ENCODE measurements at places on chromosomes 5 and 9.

- DNase-seq: no peak
These were observed 50.2 kb upstream of the SLC30A5 start for GRCh38 chr5:69043655-69043996.

GRCh38 chr5:137292461-137293027, 206.6 kb downstream of the SPOCK1 start:
- DNase-seq: no peak

GRCh38 chr9:71121275-71122021, at the start of gene TRPM3:
Gene TRPM3 (minus strand): TSS chr9:71121621. CDS start chr9:71121354, 267 bp downstream.
- no peak for DNase-seq

DNA sequence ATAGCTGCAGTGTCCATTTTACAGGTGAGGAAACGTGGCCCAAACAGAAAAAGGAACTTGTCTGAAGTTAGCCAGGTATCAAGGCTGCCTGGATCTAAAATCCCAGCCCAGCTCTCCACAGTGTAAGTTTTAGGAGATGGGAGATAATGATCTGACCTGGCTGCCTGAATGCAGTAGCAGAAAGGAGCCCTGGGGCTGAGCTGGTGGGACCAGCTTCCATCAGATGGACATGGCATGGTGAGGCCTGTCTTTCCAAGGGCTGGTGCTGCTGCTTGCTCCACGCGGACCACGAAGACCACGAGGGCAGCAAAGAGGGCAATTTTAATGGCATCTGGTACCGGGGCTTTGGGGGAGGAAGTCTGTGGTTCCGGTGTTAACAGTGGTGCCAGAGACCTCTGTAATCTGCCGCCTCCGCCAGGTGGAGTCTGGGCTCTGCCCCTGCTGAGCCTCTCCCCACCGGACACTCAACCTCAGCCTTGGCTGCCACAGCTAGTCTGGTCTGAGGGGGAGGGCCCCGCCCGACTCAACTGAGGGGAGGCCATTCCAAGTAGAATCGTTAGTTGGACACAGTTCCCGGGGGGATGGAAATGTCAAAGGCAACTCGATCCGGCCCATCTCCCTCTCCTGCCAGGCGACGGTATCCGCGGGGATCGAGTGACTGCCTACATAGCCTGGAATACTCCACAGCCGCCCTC, 650 bp downstream of the MYORG start:
- DNase-seq: peak; percentile 22

DNA sequence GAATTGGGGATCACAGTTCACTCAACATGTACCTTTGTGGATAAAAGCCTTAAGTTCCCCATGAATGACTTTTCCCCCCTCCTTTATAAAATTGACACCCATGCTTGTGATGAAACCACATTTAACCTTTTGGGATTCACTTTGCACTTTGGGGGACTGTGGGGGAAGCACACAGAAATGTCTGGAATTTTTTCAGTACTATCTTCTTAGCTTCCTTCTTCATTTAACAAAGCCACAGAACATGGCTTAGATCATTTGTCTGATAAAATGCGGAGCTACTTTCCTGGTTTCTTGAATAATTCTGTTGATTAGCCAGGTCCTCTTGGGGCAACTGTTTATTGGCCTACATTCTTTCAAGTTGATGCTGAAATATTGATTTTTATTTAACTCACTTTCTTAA, 29.9 kb downstream of the TNFSF15 start:
- DNase-seq: no peak

- no peak for DNase-seq
These were observed 33.1 kb upstream of the ZNF462 start for GRCh38 chr9:106829666-106830408.

DNA sequence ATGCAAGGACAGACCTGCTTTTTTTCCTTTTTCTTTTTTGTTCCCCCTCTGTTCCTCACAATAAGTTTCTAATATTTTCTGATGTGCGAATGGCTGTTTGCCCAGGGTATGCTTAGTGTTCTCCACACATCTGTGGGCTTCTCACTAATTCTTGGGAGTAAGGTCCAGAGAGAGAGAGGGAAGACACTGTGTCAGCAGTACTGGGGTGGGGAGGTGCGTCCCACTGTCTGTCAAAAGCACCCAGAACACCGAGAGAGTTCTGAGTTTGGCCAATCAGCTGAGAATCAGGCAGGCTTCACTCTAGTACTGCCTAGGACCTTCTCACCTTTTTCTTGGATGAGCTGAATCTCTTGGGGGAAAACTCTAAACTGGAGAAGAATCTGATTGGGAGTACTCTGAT, 61.8 kb downstream of the ELL2 start:
- no peak for DNase-seq

- DNase-seq: no peak
These were observed 249.6 kb downstream of the PIK3R1 start for GRCh38 chr5:68465133-68465532.

GRCh38 chr9:92713528-92713927, 43.6 kb upstream of the IPPK start:
- no peak for DNase-seq

DNA sequence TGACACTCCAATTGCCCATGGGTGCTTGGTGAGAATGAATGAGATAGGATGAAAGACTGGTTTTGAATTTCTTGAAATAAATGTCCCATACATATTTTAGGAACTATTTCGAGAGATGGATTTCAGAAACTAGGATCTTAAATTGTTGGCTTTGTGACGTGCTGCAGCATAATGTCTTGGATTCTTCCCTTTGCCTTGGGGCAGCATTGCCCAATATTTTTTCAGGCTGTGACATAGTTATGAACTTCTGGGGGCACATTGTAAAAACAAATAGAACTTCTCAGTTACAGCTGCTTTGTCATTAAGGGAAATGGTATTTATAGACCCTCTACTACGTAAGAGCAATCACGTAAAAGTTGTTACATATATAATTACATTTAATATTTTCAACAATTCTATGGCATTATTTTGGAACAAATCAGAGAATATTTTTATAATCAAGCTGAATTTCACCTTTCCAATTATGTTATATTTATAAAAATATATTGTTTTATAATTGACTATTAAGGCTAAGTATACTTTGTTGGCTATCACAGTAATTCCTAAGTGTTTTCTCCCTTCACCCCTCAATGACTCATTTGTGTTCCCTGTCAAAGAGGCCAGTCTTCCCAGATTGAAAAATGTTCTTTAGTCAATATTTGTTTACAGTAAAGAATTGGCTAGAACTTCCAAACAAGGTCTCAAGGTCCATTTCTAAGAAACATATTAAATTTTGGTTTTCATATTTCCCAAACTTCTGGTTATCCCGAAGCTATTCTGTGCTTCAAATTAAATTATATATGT, 1388.3 kb upstream of the ACO1 start:
- no peak for DNase-seq

GRCh38 chr5:109388407-109388806, 21.4 kb downstream of the PJA2 start:
- DNase-seq: no peak

GRCh38 chr9:99783799-99784198, 37.9 kb upstream of the NR4A3 start:
- DNase-seq: no peak

- DNase-seq: no peak
These were observed 15.0 kb downstream of the SLC12A7 start for GRCh38 chr5:1096838-1097237.

DNA sequence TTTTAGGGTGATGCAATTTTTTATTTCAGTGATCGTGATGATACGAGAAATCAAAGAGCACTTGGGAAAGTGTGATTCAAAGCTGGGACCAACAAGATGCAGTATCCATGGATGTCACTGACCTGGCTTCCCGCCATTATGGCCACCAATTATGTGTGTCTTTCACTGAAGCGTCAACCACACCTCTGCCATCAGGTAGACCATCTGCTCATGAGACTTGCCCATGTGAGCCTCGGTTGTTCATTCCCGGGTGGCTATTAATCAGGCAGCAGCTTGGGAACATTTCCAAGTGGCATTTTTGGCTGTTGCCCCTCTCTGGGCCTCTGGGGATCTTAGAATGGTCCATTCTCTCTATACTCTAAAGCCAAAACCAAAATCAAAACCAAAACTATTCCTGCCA, 436.0 kb upstream of the ADAMTSL1 start:
- no peak for DNase-seq

DNA sequence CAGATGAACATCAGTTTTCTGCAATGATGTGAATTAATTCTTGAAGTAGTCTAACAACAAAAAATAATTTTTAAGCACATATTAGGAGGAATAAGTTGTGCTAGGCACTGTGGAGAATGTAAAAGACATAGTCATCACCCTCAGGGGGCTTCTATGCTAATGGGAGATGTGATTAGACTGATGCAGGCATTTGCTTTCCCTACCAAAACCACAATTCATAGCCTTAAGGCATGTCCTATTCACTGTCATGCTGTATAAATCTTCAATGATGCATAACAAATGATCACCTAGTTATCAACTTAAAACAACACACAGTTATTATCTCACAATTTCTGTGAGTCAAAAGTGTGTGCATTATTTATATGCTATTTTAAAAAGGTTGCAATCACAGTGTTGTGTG, 422.6 kb downstream of the MAN2A1 start:
- no peak for DNase-seq

DNA sequence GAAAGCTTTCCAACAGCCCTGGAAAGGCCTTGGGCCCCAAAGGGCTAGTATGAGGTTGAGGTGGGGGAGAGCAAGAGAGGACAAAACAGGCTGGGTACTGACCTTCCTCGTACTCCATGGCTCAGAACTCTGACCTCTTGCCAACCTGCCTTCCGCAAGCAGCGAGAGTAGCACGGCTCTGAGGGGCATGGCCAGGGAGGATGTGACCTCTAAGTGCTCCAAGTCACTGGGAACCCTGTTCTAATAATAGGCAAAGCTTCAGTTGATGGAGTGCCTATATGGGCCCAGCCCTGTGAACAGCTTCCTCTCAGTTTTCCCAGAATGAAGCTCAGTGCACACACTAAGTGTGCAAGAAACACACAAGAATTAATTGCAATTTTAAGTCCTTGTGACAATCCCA, 127.6 kb upstream of the GABRP start:
- DNase-seq: no peak

DNA sequence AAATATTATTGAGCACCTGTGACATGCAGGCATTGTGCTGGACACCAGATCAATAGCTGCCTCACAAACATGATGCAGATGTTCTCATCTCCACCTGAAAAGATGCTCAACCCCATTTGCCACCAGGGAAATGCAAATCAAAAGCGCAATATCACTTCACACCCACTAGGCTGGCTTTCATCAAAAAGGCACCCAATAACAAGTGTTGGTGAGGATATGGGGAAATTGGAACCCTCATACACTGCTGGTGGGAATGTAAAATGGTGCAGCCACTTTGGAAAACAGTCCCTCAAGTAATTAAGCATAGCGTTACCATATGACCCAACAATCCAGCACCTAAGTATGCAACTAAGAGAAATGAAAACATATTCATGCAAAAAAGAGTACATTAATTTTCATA, 24.7 kb downstream of the FGF1 start:
- no peak for DNase-seq

DNA sequence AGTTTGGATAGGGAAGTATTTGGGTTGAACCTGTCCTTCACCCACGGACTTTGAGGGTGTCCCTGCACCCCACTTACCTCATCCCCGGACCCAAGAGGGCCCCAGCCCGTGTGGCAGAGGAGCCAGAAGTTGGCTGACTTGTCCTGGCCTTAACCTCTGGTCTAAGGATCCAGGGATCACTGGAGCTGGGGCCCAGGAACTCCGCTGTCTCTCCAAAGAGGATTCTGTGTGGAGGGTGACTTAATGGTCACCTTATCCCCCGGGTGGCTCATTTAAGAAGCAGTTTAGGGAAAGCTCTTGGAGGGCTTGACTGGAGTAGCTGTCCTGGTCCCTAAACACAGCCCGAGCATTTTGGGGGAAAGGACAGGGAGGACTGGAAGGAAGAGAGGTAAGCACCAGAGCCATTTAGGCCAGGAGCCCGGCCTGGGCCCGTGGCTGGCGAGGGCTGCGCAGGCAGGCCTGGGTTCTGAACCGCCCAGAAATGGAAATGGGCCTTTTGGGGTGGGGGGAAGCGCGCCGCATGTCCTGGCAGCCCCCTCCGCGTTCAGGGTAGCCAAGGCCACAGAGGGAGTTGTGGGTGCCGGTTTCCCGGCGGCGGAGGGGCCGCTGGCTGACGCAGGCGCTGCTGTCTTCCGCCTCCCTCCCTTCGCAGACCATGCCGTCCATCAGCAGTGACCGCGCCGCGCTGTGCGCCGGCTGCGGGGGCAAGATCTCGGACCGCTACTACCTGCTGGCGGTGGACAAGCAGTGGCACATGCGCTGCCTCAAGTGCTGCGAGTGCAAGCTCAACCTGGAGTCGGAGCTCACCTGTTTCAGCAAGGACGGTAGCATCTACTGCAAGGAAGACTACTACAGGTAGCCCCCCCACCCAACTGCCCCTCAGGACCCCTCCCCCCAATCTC, 2.0 kb downstream of the LHX2 start:
- DNase-seq: no peak

- no peak for DNase-seq
These were observed 16.5 kb downstream of the DNAJA1 start for GRCh38 chr9:33041432-33042188.

DNA sequence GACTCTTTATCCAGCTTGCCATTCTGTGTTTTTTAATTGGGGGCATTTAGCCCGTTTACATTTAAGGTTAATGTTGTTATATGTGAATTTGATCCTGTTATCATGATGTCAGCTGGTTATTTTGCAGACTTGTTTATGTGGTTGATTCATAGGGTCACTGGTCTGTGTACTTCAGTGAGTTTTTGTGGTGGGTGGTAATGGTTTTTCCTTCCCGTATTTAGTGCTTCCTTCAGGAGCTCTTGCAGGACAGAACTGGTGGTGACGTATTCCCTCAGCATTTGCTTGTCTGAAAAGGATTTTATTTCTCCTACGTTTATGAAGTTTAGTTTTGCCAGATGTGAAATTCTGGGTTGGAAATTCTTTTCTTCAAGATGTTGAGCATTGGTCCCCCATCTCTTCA, 381.1 kb downstream of the MAN2A1 start:
- DNase-seq: no peak

GRCh38 chr5:181121675-181122561, 9.1 kb downstream of the OR2V1 start:
- no peak for DNase-seq

DNA sequence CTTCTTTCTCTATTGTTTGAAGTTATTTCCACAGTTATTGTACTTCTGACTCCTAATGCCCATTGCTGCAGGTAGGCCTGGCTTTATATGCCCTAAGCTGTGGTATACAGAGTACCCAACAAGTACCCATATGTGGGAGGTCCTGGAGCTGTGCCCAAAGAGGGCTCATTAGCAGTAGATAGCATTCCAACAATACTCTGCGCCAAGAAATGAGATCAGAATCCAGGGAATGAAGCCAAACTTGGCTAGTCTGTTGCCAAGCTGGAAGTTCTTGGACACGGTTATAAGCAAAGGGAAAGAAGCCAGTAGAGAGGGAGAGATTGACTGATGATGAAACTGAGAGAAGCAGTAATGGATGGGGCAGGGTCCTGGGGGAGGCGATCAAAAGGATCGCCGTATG, 29.7 kb upstream of the FAM169A start:
- no peak for DNase-seq

Measured in HAP-1 (cell line).